ENCODE measurements at places on chromosomes 7 and 10.

GRCh38 chr10:97931041-97931440, 81.4 kb downstream of the GOLGA7B start:
- DNase-seq, result no peak

DNA sequence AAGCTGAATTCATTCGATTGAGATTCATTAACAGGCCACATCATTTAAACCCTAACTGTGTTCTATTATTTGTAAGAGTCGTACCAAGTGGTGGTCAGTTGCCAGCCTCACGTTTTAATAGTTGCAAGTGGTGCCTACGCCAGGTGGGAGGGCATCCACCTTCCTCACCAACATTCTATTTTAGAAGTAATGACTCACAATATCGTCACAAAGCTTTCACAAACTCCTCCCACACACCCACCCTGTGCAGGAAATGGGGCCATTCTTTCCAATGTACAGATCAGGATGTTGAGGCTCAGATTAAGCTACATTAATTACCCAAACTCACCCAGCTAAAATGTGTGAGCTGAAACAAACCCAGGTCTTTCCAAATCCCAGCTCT, 77.3 kb upstream of the SAMD8 start:
- DNase-seq, result no peak

GRCh38 chr10:93077860-93078337, 4.2 kb downstream of the CYP26A1 start:
- DNase-seq, result no peak

- no peak for DNase-seq
These were observed 64.4 kb upstream of the CARD11 start for GRCh38 chr7:3107889-3108570.

- no peak for DNase-seq
These were observed 258.8 kb downstream of the STK31 start for GRCh38 chr7:23968791-23969190.

- DNase-seq, result no peak
These were observed 881 bp upstream of the SSBP1 start for GRCh38 chr7:141737118-141737835.

GRCh38 chr10:6704896-6705295, 124.8 kb upstream of the PRKCQ start:
- no peak for DNase-seq

GRCh38 chr10:133151543-133151972, 8.5 kb upstream of the KNDC1 start:
- DNase-seq, result no peak

- DNase-seq, result no peak
These were observed 57.5 kb downstream of the TRRAP start for GRCh38 chr7:98935811-98936210.

DNA sequence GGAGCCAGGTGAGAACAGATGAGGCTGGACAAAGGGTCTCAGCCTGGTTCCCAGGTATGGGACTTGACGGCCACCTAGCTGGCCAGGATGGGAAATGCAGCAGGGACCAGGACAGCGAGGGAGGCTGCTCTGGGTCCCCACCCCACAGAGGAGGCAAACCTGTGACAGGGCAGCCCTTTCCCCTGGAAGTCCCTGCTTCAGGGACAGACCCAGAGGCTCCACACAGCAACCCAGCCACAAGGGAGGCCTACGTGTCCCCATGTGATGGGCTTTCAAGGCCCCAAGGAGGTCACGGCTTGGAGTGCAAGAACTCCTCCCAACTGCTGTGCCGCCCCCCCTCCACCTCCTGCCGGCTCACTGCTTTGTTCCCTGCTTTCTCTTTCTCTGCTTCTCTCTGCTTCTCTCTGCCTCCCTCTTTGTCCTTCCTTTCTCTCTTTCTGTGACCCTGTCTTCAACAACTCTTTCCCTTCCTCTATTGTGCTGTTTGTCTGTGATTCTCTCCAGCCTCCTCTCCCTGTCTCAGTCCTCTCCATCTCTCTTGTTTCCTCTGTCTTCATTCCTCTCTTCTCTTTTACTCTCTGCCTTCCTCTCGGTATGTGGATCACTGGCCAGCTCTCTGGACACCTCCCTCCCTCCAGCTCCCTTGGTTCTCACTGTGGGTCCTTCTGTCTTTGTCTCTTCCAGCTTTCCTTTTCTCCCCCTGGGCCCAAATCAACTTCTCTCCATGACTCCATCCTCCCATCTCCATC, 9.6 kb upstream of the EIF5AL1 start:
- no peak for DNase-seq

DNA sequence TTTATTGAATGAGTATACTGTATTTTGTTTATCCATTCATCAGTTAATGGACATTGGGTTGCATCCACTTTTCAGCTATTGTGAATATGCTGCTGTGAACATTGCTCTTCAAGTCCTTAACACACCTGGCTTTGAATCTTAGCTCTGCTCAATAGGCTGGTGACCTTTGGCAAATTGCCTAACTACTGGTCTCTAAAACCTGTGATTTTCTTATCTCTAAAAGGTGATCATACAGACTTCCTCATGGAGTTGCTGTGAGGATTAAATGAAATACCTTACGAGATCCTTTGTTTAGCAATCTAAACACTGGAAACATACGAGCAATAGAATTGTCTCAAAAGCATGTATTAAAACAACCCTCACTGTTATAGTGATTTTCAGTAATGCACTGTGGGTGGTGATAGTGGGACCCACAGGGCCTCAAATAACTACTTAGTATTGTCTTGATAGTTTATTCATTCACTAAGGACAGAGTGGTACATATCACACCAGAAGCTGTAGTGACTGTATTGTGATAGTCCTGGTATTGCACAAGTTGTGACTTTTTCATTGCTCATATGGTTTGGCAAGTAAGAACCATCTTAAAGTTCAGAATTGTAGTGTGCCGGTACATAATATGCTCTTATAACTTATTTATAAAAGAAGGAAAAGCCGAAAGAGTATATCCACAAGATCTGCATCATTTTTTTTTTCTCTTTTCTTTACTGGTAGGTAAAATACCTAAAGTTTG, 257.6 kb downstream of the EXOC4 start:
- DNase-seq, result no peak

DNA sequence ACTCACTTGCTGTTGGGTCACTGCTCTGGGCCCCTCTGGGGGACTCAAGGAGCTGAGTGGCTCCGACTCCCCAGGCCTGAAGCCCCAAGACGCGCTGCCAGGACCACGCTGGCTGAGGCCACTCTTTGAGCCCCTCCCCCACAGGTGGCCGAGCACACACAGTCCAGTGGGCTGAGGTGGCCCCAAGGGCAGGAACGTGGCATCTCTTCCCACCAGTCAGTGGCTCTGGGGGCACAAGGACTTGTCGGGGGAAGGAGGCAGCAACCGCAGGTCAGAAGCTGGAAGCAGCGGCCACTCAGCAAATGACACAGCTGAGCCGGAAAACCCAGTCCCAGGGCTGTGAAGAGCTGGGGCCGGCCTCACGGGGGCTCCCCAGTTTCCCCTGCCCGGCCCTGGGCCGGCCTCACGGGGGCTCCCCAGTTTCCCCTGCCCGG, 24.1 kb downstream of the GRIFIN start:
- DNase-seq, result no peak

DNA sequence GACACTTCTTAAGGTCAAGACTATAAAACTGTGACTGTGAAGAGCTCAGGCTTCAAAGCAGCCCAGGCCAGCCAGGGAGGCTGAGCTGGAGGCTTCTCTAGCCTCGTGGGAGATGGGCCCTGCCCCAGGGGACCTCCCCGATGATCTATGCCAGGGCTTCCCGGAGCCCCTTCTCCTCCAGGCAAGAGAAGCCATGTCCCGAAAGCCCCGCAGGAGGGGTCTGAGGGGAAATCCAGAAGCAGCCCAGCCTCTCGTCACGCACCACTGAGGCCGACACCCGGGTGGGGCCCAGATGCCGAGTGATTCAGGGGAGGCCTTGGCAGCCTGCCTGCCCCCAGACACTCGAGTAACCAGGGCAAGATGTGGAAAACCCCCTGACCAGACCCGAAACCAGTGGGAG, 63.7 kb downstream of the PROSER2 start:
- DNase-seq, result no peak

- no peak for DNase-seq
These were observed 52.8 kb downstream of the DLG5 start for GRCh38 chr10:77873536-77874380.

DNA sequence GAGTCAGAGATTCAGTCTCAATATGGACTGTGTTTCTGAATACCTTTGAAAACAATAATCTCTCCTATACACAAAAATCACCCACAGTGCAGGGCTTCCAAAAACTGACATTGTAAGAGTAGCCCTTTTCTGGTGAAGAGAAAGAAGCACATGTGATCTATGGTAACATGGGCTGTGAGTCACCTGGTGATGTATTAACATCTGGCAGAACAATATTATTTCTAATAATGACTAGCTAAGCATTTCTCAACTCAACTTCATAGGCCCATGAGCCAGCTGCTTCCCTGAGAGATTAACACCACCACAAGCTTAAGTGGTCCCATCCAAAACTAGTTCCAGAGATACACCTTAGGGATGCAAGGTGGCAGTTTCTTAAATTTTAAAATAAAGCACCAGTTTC, 331.0 kb upstream of the NRP1 start:
- DNase-seq, result no peak

DNA sequence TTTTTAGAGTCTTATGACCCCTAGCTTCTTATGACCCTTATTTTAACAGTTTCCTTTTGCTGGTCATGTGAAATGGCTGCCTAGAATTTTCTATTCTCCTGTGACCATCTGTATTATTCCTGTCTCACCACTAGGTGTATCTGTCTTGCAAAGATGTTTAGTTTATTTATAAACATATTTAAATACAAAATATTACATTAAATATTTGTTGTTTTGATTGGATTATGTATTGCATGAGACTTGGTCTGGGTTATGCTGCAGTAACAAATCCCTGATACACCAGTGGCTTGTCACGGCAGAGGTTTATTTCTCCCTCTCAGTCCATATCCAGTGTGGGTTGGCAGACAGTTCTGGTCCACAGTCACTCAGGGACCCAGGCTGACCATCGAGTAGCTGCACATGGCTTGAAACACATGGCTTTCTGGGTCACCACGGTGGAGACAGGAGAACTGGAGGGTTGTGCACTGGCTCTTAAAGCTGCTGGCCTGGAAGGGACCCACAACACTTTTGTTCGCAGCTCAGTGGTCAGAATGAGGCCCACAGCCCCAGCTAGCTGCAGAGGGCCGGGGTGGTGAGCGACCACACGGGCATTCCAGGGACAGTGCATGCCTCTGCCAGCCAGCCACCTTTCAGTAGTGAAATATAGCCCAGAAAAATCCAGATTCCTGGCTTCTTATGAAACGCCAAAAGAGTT, 7.4 kb downstream of the RASSF4 start:
- no peak for DNase-seq

- no peak for DNase-seq
These were observed 99.2 kb downstream of the HECW1 start for GRCh38 chr7:43211693-43212092.

- no peak for DNase-seq
These were observed 11.1 kb downstream of the DPY19L1 start for GRCh38 chr7:35026150-35026549.

DNA sequence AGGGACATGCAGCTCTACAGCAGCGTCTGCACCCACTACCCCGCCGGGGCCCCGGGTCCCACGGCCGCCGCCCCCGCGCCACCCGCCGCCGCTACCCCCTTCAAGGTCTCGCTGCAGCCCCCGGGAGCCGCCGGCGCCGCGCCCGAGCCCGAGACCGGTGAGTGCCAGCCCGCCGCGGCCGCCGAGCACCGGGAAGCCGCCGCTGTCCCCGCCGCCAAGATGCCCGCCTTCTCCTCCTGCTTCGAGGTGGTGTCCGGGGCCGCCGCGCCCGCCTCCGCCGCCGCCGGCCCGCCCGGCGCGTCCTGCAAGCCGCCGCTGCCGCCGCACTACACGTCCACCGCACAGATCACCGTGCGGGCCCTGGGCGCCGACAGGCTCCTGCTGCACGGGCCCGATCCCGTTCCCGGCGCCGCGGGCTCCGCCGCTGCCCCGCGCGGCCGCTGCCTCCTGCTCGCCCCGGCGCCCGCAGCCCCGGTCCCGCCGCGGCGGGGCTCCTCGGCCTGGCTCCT, 631 bp downstream of the OTUD1 start:
- no peak for DNase-seq

- DNase-seq, result no peak
These were observed 60.3 kb downstream of the RASGEF1A start for GRCh38 chr10:43206391-43207235.

DNA sequence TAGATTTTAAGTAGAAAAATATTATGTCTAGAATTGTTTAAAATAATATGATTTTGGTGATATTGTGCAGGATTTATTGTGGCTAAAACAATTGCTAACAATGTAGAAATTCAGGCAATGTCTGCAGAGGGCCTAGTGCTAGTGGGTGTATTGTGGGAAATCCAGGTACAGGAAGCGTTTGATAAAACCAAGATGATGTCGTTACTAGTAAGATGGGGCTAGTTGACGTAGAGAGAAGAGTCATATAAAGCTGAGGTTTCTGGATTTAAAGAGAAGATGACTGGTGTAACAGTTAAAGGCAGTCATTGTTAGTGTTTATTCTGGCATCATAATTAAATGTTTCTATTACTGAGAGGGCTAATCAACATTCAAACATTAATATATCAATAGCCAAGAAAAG, 43.5 kb downstream of the ADK start:
- DNase-seq, result no peak

DNA sequence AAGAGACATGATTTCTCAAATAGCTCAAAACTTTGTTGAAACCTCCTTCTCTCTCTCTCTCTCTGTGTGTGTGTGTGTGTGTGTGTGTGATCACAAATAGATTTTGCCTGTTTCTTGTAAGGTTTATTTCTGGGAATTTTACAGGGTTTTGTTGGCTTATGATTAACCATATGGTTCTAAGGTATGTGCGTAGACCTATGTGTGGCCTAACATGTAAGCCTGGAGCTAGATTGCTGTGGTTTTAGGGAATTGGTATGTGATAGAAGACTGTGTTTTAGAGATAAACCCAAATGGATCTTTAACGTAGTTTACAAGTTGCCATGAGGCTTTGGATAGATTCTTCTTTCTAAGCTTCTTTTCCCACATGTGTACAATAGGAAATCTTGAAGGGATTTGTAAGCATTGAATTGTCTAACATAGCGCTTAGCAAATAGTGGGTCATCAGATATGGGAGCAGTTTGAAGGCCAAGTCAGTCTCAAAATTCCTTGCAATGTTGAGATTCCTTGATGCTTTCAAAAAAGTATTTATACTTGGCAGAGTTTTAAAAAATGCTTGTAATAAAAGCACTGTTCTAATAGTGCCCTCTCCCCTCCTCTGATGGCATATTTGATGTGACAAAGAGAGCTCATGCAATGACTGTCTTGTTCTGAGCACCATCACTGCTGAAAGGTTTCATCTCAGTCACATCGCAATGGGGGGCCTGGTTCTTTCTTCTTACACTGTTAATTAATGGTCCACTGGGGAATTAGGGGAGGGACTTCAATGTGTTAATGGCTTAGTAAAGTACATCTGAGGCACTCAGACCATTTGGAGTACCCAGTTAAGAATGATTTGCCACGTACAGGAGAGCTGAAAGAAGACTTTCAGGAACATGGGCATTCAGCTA, 118.2 kb downstream of the SNX10 start:
- DNase-seq, result no peak

GRCh38 chr7:141374425-141374824, 176.8 kb upstream of the AGK start:
- DNase-seq, result no peak

DNA sequence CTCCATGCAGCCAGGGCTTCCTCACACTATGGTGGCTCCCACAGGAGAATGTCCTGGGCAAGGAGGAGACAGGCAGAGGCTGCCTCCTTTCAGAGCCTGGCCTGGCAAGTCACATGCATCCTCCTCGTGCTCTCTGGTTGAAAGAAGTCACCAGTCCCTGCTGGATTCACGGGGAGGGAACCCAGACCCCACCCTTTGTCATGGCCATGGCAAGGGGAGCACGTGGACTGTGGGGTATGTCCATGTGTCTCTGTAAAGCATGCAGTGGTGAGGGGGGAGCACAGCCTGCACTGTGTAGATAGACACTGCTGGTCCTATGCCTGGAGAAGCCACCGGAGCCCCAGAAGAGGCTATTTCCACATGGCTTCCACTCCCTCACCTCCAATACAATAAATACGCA, 225.0 kb downstream of the TCERG1L start:
- DNase-seq, result no peak

All from NCI-H2081 treated with DMSO at 0.1 percent for 48 hours (cell line).